ENCODE measurements at places on chromosomes 11 and 22.

- DNase-seq: no peak
These were observed 98.6 kb downstream of the KIAA1671 start for GRCh38 chr22:25051073-25051472.

- DNase-seq: no peak
These were observed 41.8 kb upstream of the KCNQ1OT1 start for GRCh38 chr11:2741377-2742131.

- no peak for DNase-seq
These were observed 2.7 kb downstream of the CAPN5 start for GRCh38 chr11:77069336-77069968.

DNA sequence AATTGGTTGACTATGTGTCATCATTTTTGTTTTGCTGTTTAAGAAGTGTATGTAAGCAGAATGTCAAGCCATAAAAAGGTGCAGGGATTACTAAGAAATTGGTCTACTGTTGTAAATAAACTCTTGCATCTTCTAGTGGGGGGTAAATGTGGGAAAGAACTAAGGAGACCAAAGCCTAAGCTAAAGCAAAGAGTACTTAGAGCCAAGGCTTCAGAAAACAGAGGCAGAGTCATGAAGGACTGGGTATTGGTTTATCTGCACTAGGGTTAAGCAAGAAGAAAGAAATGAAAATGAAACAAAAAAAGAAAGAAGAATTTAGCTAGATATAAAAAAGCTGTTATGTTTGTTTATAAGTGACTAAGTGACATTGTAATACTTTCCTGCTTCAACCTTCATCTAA lies 628.1 kb downstream of the METTL15 start:
- DNase-seq: no peak

GRCh38 chr22:16962501-16962900 lies 45.5 kb downstream of the GAB4 start:
- no peak for DNase-seq

GRCh38 chr11:126452241-126453101 lies 97.0 kb downstream of the ST3GAL4 start:
- no peak for DNase-seq

GRCh38 chr11:42524534-42525227 lies 787.1 kb upstream of the API5 start:
- DNase-seq: no peak

DNA sequence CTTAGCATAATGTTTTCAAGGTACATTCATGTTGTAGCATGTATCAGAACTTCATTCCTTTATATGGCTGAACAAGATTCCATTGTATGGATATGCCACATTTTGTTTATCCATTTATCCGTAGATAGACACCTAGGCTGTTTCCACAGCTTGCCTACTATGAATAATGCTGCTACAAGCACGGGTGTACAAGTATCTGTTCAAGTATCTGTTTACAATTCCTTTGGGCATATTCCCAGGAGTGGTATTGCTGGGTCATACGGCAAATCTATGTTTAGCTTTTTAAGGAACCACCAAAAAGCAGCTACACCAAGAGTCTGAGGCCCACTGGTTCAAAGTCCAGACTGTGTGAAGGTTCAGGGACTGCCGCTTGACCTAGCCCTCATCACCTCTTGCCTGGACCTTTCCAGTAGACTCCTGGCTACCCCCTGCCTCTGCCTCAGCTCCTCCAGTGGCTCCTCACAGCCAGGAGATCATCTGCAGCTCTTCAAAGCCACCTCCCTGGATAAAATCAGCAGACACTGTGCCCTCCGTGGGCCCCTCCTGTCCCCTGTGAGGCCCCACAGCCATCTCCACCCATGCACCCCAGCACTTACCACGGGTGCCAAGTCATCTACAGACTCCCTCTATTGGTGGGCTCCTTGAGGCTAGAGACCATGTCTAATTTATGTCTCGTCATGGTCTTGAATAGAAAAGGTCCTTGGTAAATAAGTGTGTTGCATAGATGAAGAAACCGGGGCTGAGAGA lies 160.3 kb downstream of the MN1 start:
- no peak for DNase-seq

DNA sequence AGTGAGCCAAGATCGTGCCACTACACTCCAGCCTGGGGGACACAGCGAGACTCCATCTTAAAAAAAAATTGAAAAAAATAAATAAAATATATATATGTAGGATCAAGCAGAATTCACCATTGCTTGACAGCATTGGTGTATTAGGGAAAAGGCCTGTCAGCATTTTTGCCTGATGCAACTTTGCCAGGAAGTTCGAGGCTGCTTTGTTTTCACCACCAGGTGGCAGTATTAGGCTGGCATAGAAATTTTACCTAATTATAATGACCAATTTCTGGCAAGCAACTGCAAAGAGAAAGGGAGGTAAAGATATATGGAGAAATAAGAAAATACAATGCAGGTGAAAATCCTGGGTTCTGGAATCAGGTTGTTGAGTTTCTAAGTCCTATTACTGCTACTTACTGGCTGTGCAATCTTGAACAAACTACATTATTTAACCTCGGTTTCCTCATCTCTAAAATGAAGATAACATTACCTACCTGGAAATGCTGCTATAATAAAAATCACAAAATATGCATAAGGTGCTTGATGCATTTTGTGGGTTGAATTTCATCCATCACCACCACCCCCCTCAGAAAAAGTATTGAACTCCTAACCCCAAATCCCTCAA lies 24.7 kb downstream of the LAYN start:
- peak; percentile 23 for DNase-seq

DNA sequence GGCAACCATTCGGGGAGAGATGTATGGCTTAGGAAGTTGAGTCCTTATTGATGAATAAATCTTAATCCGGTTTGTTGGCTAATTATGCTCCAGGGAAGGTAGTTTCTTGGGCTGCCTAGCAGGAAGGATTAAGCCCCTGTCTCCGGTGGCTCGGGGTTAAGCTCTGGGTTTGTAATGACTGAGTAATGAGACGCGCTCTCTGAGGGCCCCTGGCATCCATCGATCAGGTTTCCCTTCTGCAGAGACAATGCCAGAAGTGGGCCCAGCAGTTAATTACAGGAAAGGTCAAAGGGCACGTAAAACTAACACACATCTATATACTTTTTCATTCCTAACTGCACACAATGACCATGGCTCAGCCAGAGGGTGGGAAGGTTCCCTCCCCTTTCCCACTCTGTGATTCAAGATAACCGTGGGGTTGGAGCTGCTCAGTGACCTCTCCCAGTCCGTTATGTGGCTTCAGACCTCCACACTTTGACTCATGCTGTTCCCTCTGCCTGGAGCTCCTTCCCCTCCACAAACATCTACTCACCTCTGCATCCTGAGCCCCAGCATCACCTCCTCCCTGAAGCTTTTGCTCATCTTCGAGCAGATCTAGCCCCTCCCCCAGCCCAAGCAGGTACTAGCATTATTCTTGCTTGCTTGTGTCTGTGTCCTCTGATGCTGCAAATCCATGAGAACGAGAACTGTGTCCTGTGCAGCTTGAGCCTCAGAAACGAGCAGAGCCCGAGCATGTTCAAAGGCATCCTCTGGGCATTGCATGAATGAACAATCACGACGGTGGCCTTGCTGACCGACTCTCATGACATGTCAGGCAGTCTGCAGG lies 16.6 kb downstream of the SCUBE1 start:
- DNase-seq: no peak

DNA sequence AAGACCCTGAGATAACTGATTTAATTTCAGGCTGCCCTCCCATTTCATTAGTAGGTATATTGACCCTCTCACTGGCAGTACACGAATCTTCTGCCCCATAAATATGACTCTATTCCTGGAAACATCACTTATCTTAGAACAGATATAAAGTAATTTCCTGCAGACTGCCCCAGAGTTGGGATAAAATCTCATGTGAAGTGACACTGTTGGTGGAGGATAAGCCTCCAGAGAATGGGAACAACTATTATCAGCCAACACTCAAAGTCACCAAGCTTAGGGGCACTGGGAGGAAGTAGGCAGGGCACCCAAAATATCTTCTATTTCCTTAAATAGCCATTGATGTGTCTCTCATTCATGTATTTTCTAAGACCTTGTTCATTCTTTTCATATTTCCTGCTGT lies 8.2 kb downstream of the OR51B5 start:
- DNase-seq: no peak

GRCh38 chr11:26319906-26320305 lies 12.0 kb upstream of the ANO3 start:
- no peak for DNase-seq

GRCh38 chr11:77198440-77198849 lies 70.4 kb downstream of the MYO7A start:
- DNase-seq: no peak

- no peak for DNase-seq
These were observed 201.8 kb downstream of the TMEM135 start for GRCh38 chr11:87239531-87239930.

DNA sequence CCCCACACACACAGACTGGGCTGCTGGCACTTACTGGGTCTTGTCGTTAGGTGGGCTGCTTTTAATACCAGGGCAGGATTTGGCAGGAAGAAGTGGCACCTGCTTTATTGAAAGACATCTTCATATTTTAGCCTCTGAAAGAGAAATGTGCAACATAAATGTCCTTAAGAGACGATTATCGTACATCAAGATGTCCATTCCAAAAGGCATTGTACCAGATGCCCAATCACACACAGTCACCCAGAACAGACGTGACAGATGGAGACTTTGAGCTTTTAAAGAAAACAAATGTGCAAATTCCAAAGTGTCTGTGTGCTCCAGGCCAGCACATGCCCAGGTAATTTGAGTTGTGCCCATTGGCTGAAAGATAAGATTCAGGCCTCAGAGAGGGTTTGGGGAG lies 155.7 kb downstream of the RRAS2 start:
- no peak for DNase-seq

DNA sequence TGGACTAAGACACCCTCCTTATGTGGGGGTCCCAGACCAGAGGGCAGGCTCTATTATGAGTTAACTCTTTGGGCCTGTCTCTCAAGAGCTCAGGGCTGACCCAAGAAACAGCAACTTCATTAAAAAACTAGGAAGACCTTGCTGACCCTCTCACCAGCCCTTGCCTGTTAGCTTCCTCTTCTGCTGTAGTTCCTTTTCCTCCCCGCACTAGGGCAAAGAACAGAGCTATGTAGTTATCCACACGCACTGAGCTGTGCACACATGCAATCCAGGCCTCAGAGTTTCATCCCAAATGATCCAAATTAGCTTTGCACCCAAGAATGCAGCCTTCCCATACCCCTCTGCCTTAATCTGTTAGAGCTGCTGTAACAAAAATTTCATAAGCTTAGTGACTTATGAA lies 539.6 kb upstream of the CADM1 start:
- DNase-seq: no peak

- no peak for DNase-seq
These were observed 10.5 kb downstream of the ARL14EP start for GRCh38 chr11:30333405-30333804.

- no peak for DNase-seq
These were observed at the start of gene SLC17A6 for GRCh38 chr11:22337596-22338485. Gene SLC17A6, plus strand, starts transcription at chr11:22338381. Its CDS starts 153 bp downstream, at chr11:22338534.

- DNase-seq: no peak
These were observed 90.5 kb upstream of the POU2AF2 start for GRCh38 chr11:111155021-111155420.

DNA sequence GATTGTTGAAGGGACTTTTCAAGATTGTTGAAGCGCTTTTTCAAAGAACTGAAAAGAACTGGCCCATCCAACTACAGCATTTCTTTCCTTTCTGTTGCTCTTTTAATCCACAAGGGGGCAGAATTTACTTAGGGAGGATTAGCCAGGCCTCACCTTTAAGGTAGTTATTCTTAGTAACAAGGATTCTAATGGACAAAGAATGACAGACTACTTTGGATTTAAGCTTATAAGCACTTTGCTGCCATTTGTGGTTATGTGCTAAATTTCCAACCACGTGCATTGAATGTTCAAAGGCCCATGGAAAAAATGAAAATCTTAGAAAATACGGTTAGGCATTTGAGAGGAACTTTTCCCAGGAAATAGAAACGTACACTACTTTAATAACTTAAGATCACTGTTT lies 49.5 kb upstream of the HSPA8 start:
- no peak for DNase-seq

- DNase-seq: peak; percentile 14
These were observed 113.5 kb downstream of the SLC1A2 start for GRCh38 chr11:35305670-35306382.

GRCh38 chr11:62340269-62340901 lies 3.1 kb downstream of the ASRGL1 start:
- DNase-seq: peak; percentile 40

DNA sequence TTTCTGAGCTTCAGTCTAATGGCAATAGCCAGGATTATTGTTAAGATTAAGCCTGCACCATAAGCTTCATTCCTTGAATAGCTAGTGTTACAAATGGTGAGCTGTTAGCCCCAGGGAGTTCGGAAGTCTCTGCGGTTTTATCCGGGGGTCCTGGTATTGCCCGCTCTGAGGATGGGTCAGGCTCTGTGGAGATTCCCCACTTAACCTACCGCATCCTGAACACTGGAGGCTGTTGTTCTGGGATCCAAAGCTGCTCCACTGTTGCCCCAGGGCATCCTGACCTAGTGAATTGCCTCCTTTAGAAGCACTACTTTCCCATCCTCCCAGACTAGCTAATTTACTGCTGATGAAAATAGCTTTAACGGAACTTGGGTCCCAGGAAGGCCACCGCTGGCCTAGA lies 14.5 kb upstream of the PEX26 start:
- DNase-seq: no peak

DNA sequence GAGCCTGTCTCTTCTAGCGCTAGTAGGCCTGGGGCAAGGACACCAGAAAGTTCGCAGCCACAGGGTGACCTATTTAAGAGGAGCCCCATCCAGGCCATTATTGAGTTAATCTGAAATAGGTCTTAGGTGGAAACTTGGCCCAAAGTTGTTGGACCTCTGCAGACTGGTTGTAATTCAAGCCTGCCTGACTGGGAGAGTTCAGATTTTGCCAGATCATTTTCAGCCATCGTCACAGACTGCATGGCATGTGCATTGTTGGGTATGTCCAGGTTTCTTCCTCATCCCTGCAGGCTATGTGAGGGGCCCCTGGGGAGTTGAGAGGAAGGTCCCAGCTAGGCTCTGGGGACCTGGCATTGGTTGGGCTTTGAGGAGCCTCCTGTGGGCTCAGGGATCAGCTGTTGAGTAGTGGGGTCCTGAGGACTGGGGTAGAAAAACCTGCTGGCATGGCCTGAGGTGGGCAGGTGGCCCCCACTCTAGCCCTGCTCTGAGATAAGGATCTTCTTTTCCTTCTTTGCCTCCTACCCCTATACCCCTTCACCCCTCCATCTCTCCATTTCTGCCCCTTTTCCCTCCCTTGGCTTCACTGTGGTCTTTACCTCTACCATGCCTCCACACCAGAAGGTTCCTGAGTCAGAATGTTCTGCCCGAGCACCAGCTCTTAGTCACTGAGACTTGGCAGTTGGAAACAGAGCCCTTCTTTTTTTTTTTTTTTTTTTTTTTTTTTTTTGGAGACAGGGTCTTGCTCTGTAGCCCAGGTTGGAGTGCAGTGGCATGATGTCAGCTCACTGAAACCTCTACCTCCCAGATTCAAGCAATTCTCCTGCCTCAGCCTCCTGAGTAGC lies 112.7 kb downstream of the MORC2 start:
- no peak for DNase-seq
